ENCODE measurements at places on chromosomes 6 and 20.

DNA sequence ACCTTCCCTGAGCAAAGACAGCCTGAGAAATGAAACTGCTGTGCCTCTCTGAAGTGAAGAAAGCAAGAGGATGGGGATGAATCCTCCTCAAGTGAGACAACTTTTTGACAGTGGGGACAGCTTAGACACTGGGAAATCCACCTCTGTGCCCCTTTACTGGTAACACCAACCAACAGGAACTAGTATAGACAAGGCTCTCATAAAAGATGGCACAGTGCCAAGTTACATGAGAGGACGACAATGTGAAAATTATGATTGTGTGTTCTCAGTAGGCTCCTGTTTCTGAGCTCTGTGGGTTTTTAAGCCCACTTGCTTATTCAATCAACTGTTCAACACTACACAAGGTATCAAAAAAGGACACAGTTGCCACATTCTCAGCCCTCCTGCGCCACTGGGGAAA lies 41.6 kb upstream of the LYRM2 start:
- no peak for DNase-seq

- no peak for DNase-seq
Observed at GRCh38 chr6:72182337-72183246, 296.2 kb downstream of the RIMS1 start.

DNA sequence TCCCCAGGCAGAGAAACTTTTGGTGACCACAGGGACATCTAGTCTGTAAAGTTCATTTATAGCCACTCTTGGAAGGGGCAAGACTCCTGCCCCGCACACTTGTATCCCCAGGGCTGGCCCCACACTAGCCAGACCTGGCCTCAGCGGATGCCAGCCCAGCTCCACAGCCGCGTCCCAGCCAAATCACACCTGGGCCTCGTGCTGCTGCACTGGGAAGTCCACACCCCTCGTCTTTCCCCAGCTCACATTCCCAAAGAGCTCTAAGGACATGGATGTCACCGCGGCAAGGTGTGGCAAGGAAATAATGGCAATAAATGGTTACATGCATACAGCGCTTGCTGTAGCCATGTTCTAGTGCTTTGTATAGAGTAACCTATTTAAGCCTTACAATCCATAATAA lies 8.6 kb downstream of the IP6K3 start:
- no peak for DNase-seq

DNA sequence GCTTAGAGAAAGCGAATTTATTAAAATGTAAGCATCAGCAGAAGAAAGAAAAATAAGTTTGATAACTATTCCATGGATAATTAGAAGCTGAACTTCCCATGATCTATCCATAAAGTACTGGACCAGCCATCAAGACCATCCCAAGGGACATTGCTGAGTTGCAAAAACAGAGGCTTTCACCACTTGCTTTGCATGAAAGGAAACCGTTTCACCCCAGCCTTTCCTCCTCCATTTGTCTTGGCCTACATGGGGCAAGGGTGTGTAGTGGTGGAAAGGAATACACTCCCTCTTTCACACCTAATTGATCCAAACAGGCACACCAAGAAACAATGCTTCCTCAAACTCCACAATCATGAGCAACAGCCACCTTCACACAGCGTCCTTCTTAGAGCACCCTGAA lies 10.4 kb downstream of the HIVEP2 start:
- no peak for DNase-seq

DNA sequence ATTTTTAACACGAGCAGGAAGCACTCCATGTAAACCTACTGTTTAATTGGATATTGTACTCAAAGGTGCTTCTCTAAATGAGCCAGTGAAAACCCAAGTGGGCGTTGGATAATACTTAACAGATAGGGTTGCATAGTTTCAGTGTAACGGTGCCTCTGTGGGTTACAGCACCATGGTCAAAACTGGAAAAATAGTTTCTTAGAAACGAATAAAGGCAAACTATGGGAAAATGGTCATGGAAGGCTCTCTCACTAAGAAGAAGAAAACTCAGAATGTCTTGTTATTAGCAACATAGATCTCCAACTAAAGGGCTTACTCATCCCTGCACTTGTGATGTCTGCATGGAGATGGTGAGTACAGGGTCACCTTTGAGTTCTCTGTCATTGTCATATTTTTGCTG lies 59.1 kb upstream of the NEDD9 start:
- DNase-seq, result no peak

DNA sequence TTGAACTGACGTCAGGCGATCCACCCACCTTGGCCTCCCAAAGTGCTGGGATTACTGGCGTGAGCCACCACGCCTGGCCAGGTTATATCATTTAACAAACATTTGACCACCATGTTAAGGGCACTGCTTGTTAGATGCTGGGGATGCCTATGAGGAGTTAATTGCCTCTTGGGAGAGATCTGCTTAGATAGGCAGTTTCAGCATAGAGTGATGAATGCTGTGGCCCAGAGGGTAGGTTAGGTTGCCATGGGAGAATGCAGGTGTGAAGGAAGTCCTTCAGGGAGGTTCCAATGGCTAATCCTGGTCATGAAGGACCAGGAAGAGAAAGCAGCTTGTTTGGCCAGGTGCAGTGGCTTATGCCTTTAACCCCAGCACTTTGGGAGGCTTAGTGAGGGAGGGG lies 17.0 kb downstream of the PHF20 start:
- DNase-seq, result no peak

DNA sequence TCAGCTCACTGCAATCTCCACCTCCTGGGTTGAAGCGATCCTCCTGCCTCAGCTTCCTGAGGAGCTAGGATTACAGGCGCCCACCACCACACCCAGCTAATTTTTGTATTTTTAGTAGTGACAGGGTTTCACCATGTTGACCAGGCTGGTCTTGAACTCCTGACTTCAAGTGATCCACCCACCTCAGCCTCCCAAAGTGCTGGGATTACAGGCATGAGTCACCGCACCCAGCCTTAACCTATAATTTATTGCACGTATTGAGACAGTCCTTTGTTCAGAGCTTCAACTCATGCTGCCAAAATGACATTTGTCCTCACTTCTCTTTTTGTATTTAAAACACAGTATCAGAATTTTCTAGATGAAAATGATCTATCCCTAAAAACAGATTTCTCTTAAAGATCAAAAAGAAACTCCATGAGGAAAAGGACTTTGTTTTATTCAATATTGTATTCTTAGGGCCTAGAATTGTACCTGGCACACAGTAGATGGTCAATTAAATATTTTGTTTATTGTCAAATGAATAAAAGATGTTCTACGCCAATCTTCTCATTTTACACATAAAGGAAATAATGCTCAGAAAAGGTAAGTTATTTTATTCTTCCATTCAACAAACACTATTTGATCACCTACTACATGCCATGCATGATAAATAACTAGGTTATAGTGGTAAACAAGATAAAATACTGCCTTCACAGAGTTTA lies 10.8 kb downstream of the SERAC1 start:
- DNase-seq, result no peak

- no peak for DNase-seq
Observed at GRCh38 chr6:151060766-151061531, 178.8 kb upstream of the AKAP12 start.

DNA sequence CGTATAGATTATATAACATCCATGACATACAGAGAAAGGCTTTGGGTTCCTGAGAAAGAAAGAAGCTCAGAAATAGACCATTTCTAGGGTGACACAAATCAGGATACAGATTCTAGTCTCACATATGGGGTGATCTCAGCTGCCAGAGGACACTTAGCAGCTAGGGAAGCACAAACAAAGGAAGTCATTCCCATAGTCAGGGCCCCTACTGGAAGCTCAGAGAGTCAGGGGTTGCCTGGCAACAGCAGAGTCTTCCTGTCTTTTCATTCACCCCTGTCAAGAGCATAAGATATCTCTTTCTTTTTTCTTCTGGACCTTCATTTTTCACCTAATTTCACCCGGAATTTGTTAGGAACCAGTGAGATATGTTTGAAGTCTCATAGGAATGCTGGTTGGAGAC lies 81.9 kb upstream of the IYD start:
- DNase-seq, result no peak

DNA sequence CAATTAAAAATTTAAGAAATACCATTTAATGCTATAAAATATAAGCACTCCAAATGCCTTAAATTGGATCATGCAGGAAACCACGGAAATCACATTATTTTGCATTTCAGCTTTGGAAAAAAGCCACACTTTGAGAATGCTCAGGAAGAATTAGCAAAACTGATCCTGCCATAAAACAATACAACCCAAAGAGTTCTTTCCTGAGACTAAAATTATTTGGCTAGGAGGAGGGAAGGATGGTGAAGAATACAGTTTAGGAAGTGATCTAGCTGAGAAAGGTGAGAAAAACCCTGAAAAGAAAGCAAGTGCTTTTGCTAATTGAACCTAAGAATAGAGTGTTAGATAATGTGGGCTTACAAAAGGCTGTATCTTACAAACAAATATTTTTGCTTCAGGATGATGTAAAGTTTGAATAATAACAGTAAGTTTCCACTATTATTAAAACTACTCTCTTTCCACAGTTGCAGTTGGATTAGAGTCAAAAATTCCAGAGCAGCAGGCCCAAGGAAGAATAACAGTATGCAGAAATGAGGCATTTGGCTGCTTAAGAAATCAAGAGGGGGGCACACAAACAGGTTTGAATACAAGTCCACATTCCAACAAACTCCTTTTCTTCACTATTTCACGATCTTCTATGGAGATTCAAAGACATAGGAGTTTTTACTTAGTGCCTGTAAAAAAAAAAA lies 565.4 kb downstream of the RFPL4B start:
- no peak for DNase-seq

GRCh38 chr6:170114187-170114945 lies 176.5 kb downstream of the DLL1 start:
- DNase-seq, result no peak

DNA sequence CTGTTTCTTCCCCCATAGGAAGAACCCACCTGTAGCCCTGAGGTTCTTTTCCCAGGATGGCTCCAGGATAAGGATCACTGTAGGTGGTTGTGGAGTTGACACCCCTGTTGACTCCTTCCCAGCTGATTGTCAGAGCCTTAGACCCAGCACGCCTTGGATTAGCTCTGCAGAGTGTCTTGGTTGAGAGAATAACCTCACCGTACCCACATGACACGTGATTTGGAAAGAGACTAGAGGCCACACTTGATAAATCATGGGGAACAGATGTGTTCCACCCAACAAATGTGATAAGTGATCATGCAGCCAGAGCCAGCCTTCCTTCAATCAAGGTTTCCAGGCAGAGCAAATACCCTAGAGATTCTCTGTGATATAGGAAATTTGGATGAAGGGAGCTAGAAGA lies 12.2 kb downstream of the BTN3A1 start:
- no peak for DNase-seq

DNA sequence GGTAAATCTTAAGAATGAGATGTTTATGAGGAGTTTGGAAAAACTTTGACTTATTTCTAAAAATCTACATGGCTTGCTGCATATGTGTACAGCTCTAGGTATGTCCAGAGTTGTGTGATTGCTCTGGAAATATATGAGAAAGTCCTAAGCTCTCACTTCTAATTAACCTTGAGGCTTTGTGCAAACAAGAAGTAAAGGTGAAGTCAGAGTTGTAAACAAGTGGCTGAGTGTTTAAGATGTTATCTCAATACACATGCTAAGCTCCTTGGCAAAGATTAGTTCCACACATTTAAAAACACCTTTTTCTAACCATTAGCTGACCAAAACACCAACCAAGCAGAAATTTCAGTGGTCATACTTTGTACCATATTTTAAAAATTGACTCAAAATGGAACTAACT lies 684.2 kb downstream of the HTR1B start:
- no peak for DNase-seq

DNA sequence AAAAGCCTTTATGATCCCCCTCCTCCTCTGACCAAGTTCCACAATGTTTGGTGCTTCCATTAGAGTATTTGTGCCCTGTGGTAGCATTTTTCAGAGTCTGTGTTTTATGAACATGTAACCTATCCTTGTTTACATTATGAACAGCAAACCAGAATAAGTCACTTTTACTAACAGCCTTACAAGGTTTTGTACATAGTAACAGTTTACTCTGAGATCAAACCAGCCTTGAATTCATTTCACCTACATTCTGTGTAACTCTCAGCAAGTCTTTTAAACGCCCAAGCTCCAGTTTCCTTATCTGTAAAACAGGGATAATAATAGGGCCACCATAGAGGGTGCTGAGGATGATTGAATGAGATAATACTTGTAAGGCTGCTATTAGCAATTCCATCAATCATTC lies 175.0 kb downstream of the PHACTR1 start:
- no peak for DNase-seq

DNA sequence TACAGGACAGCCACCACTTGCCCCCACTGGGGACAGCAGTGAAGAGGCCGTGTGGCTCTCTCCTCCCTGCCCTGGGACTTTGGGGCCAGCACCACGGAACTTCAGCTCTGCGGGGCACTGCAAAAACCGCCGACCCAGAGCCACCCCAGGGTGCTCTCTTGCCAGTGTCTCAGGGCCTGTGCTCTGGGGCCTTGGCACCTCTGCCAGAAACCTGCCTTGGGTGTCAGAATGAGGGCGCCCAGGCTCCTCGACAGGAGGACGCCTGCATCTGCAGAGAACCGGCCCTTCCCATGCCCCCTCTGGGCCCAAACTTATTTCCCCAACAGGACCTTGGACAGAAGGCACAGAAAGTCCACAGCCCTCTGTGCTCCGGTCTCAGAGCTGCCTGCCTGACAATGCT lies 77.2 kb upstream of the MPC1 start:
- DNase-seq, result no peak

DNA sequence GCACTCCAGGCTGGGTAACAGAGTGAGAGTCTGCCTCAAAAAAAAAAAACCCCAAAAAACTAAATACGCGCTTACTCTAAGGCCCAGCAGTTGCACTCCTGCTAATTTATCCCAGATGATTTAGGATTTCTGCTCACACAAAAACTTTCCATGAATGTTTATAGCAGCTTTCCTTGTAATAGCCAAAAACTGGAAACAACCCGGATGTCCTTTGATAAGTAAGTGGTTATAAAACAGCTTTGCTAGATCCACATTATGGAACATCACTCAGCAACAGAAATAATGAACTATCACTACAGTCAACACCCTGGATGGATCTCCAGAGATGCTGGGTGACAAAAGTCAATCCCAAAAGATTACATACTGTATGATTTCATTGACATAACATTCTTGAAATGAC lies 220.4 kb upstream of the JARID2 start:
- no peak for DNase-seq

DNA sequence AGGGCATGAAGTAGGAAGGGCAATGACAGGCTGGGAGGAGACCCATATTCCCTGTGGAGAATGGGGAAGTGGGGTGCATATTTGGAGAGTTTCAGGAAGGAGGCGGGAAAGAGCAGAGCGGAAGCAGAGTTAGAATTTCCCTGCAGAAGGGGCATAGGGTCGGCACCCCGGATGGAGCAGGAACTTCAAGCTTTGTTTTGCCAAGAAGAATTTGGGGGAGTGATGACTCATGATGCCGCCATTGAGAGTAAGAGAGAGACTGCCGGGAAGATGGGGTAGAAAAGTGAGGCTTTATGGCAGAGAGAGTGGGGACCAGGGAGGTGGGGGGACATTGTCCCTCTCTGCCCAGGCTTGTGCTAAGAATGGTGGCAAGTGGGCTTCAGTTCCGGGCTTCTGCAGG lies 50.3 kb upstream of the EPB41L1 start:
- DNase-seq, result no peak

Measured in memory B cell (primary cell).